ENCODE measurements at places on chromosomes 7 and 10. TPM values are rescaled to one million over a fixed set of nuclear protein-coding genes. Genes with fewer than 3 reads are reported as not detected.

Gene VPS37D
- 3.8 TPM for total RNA-seq

Gene EPHB6
- 29.6 TPM for total RNA-seq

Gene LRIT1
- total RNA-seq = not detected

Gene HSPA12A
- total RNA-seq = 13.2 TPM

Gene MAPK8
- total RNA-seq = 108 TPM

Gene OR6B1
- not detected for total RNA-seq

Gene CLIP2
- 20.3 TPM for total RNA-seq

Gene LEP
- 498 TPM for total RNA-seq
